ENCODE measurements at places on chromosomes 3 and 15.

DNA sequence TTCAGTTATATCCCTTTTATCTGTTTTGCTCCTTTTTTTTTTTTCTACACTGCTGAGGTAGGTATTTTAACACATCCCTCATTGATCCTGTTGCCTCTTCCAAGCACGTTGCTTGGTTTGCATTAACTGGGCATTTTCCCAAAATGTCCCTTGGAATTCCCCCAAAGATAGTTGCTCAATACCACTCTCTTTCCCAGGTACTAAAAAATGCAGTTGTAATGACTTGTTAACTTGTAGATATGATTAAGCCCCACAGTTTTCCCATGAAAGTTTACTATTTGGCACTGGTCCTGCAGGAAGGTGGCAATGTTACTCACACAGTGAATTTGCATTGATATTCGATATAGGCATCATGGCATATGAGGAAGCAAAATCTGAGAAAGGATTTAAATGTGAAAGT, 67.1 kb downstream of the GRM7 start:
- DNase-seq: no peak

DNA sequence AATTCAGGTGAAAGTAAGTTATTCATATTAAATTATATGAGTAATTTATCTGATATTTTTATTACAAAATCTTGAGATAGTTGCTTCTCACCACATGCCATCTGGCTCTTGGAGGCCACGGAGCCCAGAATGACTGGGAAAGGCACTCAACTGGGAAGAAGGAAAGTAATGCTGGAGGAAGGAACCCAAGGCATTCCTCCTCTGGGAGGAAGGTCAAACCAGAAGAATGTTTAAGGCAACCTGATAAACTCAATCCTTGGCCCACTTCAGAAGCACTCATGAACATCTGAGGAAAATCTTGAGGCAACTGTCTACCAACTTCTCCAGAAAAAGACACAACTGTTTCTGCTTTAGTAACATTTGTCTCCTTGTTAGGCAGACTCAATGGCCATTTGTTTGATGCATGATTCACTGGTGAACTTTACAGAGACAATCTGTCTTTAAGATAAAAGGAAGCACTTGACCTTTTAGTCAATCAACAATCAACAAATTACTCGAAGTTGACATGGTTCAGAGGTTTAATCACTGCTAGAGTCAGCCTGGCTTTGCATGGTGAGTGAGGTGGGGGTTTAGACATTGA, 261.4 kb upstream of the MME start:
- no peak for DNase-seq

GRCh38 chr3:96814651-96815567, 515 bp downstream of the EPHA6 start:
- peak; percentile 68 for DNase-seq

GRCh38 chr15:42344763-42345162, 14.5 kb upstream of the CAPN3 start:
- DNase-seq: no peak

- DNase-seq: no peak
Measured at GRCh38 chr3:17300441-17300840, 415.7 kb downstream of the PLCL2 start.

DNA sequence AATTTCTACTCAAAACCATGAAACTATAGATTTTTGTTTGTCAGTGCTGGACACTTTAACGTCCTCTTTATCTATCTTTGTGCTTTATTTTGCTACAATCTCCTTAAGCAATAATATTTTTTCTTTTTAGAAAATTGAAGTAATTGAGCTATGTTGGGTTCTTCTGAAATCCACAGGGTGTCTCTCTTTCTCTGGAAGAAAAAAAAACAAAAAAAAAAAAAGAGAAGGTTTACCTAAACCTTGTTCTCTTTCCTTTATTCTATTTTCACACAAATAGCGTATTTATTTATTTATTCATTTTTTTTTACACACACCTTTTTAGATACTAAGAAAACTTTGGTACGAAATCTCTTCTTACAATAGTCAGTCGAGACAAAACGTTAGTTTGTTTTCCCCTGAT, 601.0 kb downstream of the EDEM1 start:
- no peak for DNase-seq

All from G401 (cell line).